ENCODE measurements at places on chromosomes 7 and 10.

- no peak for DNase-seq
Observed at GRCh38 chr10:122561212-122561611, 658 bp downstream of the DMBT1 start.

DNA sequence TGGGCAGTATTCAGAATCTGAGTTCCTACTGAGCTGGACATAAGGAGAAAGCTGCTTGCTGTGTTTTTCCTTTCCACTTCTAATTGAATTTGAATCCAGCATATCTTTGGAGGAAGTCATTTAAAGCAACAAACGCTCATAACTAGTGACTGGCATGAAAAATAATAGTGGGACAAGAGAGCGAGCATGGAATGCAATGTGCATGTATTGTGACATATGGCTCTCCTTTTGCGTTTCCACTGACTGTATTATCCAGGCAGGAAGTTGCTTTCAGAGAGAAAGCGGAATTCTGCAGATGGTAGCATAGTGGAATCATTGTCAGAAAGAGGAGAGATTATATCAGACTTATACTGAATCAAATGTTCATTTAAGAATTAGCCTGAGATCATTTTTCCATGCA is 368.6 kb downstream of the REEP3 start:
- DNase-seq: no peak

- DNase-seq: no peak
Observed at GRCh38 chr7:69182596-69183467, 415.4 kb upstream of the AUTS2 start.

DNA sequence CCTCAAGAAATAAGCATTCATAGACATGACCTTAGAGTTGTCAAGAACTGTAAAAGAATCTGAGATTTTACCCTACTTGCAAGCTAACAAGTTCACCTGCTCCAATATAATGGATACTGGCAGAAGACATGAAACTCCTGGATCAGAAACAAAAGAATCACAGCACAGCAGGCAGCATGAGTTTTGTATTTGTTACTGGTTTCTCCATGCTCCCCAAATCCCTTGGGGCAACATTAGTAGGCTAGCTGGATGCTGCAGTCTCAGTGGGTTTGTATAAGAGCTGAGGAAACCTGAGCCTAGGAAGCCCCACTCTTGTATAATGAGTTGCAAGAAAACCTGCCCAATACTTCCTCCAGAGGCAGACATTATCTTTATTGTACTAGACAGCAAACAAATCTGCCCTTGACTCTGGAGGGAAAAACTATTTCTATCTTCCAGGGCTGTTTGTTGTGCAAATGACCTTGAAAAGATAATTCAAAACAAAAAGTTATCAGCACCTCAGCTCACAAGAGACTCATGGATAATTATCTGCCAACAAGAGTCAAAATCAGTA is 64.8 kb downstream of the ABLIM1 start:
- no peak for DNase-seq

DNA sequence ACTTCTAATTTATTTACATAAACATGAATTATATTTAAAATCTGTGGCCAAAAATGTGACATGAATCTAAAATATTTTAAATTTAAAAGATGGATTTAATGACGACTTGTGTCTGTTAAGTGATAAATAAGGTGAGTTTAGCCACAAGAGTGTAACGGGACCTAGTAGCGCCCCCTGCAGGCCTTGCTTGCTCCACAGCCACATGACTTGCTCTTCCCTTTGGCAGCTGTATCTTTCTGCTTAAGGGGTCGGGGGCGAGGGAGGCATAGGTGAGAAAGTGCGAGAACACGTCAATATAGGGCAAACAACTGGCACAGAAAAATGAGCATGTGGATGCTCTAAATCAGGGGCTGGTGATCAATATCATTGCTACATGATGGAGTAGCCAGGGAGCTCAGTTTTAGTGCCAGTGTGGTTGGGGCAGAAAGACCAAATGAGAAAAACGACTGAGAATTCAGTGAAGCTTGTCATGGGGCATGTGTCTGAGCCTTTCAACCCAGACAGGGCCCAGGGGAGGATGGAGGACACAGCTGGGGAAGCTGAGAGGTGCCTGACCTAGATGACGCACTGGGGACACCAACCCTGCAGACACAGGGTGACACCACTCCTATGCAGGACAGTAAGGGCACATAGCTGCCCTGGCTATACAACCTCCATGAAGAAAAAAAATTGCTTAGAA is 49.8 kb downstream of the PAXIP1 start:
- no peak for DNase-seq
